Adrenal gland (tissue), 19 donors: ENCODE measurements at places on chromosomes 1 and 21. TPM values are rescaled to one million over a fixed set of nuclear protein-coding genes. Genes with fewer than 3 reads are reported as not detected.
A peak's percentile ranks its signal among the peaks of the same experiment; 100 is the strongest.

- DNase-seq = no peak
Measured at GRCh38 chr1:239537795-239538194, 151.4 kb downstream of the CHRM3 start.

- no peak for DNase-seq
Measured at GRCh38 chr1:196344453-196344852, 263.8 kb downstream of the KCNT2 start.

DNA sequence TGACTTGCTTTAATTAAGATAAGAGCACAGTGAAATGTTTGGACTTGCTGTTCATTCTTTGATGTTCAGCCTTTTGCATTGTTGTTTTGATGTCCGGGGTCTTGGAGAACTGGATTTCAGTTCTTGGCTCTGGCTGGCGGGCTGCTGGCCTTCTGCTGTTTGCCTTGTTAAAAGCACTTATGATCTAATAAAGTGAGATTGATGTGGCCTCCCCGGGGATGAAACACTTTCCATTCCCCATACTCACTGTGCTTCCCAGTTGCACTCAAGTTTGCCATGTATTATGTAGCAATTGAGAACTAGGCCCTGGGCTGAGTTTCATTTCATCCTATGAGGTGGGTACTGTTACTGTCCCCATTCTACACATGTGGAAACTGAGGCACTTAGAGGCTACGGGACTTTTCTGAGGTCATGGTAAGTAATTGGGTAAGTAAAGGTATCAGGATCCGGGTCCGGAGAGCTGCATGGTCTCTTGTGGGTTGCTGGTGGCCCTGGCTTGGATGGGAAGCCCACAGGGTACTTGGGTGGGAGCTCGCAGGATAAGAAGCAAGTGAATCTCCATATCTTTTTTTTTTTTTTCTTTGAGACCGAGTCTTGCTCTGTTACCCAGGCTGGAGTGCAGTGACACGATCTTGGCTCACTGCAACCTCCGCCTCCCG is 127.7 kb upstream of the ZBTB40 start:
- DNase-seq = no peak

- DNase-seq = no peak
Measured at GRCh38 chr1:183551924-183552323, 38.3 kb downstream of the NCF2 start.

DNA sequence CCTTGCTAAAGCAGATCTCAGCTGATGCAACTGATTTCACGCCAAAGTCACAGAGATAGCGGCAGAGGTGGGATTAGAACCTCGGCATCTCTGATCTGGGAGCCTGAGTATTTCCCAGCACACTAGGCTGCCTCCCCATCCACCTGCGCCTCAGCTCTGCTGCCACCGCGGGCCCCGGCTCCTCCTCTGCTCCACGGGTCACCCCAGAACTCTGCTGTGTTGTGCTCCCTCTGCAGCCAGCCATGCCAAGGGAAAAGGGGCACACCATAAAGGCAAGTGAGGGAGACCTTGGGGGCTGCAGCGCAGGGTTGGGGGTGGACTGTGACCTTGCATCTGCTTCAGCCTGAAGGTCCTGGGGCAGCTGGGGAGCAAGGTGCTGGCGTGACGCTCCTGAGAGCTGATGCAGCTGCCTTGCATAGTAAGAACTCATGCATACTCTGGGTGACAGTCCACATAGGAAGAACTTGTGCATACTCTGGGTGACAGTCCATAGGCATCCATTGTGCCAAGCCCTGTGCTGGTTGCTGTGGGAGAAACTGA is 68.7 kb downstream of the MAN1C1 start:
- no peak for DNase-seq

DNA sequence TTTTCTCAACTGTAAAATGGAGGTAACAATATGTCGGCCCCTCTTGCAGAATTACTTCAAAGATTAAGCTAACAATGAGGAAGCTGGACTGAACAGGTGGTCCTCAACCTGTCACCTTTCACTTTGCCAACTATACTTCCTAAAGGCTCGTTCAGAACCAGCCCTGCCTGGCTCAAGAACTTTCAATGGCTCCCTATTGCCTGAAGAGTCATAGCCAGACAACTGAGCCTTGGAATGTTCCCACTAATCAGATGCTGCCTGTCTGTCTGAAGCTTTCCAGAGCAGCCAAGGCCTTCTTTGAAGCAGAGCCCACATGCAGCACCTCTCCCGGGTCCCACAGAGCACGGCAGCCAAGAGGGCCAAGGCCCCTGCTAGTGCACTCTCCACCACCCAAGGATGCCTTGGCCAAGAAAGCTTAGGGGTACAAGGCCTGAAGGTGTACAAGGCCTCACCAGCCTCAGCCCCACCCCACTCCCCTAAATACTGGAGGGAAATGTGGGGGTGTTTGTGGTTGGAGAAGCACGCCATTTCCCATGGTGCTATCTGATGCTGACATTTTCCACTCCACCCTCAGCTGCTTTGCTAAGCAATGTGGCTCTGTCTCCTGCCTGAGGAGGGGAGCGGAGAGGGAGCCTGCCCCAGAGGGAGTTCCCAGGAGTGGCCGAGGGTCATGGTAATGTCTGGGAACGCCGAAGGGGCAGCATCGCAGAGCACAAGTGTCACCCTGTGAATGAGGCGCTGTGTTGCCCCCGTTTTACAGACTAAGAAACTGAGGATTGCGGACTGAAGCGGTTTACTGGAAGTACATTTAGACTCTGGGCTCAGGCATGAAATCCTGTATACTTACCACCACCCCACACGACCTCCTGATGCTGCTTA is 8.2 kb upstream of the LAPTM5 start:
- no peak for DNase-seq

GRCh38 chr1:114002492-114003239 is 23.4 kb downstream of the OLFML3 start:
- no peak for DNase-seq

DNA sequence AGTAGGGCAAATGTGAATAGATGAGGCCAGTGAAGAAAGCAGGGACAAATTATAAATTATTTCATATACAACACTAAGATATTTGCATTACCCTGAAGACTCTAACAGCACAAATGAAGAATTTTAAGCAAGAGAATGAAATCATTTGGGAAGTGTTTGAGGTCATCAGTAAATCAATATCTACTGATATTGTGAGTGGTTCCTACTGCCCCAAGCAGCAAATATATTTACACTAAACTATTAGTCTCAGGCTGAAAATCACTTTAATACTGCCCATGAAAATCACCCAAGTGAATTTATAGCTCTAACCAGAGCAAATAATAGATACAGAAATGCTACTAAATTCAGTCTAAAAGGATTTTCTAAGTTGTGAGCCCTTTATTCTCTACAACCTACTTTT is 163.6 kb downstream of the KCNT2 start:
- DNase-seq = no peak

DNA sequence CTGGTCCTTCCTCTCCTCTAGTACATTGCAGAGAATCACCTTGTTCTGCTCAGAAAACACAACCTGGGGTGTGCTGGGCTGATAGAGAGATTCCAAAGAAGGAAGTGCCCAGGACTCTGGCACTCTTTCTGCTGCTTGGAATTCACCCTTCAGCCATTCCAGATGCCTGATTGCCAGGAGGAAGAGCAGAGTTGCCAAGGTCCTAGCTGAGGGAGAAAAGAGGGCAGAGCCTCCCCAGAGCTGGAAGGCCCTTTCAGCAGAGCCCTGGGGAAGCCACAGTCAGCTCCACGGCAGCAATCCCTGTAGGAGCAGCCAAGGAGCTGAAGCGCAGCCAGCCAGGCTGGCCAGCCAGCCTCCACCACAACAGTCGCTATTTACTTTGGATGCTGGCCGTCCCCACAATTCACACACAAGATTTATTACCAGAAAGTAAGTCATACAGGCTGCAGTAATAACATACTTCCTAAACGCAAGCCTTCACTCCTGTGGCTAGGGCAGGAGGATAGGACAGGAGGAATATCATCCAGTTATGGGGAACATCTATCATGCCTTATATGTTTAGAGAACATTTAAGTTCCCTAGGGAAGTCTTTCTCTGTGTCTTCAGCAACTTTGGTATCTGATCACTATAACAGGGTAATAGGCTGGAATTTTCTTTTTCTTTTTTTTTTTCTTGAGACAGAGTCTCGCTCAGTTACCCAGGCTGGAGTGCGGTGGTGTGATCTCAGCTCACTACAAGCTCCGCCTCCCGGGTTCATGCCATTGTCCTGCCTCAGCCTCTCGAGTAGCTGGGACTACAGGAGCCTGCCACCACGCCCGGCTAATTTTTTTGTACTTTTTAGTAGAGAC is 36.6 kb upstream of the SLC44A3 start:
- DNase-seq = peak; percentile 57

DNA sequence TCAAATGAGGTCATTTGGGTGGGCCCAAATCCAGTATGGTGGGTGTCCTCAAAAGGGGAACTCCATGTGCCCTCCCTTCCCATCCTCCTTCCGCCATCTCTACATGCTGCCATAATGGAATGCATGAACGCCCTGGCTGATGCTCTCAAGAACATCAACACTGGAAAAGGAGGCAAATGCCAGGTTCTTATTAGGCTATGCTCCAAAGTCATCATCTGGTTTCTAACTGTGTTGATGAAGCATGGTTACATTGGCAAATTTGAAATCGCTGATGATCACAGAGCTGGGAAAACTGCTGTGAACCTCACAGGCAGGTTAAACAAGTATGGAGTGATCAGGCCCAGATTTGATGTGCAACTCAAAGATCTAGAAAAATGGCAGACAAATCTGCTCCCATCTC is 16.6 kb upstream of the TRIM45 start:
- no peak for DNase-seq

- no peak for DNase-seq
Measured at GRCh38 chr21:43881283-43881682, 16.3 kb downstream of the AGPAT3 start.

DNA sequence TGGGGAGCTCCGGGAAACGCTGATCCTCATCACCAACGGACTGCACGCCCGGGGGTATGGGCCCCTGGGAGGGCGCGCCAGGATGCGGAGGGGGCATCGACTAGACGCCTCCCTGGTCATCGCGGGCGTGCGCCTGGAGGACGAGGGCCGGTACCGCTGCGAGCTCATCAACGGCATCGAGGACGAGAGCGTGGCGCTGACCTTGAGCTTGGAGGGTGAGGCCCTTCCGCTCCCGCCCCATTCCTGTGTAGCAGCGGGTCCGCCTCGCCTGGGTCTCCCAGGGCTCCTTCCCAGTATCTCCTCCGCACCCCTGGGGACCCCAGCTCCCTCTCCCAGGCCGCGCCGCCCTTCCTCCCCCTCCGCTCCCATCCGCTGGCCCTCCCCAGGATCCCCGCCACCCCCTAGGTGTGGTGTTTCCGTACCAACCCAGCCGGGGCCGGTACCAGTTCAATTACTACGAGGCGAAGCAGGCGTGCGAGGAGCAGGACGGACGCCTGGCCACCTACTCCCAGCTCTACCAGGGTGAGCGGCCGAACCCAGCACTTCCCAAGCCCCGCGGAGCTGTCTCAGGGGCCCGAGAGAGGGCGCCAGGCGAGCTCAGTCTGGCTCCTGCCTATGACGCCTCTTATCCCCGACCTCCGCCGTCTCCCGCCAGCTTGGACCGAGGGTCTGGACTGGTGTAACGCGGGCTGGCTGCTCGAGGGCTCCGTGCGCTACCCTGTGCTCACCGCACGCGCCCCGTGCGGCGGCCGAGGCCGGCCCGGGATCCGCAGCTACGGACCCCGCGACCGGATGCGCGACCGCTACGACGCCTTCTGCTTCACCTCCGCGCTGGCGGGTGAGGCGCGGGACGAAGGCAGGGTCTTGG is 5.0 kb downstream of the HAPLN2 start:
- peak; percentile 56 for DNase-seq

The SPOCD1 gene
- 0.69 TPM for total RNA-seq

The LORICRIN gene
- total RNA-seq = not detected

The VHLL gene
- total RNA-seq = not detected

The HMGCS2 gene
- not detected for total RNA-seq

The HSPA6 gene
- 3.9 TPM for total RNA-seq

The RXFP4 gene
- not detected for total RNA-seq

The GIPC2 gene
- 38.0 TPM for total RNA-seq
